ENCODE measurements at places on chromosomes 12 and 14. TPM values are rescaled to one million over a fixed set of nuclear protein-coding genes. Genes with fewer than 3 reads are reported as not detected.

NANOG gene
- not detected for polyA plus RNA-seq

ALDH6A1 gene
- polyA plus RNA-seq, result 8.0 TPM

KLRC3 gene
- not detected for polyA plus RNA-seq

TROAP gene
- 12.7 TPM for polyA plus RNA-seq

C1S gene
- polyA plus RNA-seq, result 6.0 TPM

KIAA0586 gene
- polyA plus RNA-seq, result 10.5 TPM

C14orf180 gene
- not detected for polyA plus RNA-seq

SLC6A15 gene
- 14.0 TPM for polyA plus RNA-seq

VWF gene
- 0.01 TPM for polyA plus RNA-seq

RPL10L gene
- polyA plus RNA-seq, result not detected

SPIC gene
- not detected for polyA plus RNA-seq
